ENCODE measurements at places on chromosomes 16 and 17. TPM values are rescaled to one million over a fixed set of nuclear protein-coding genes. Genes with fewer than 3 reads are reported as not detected.

AGRP gene
- total RNA-seq: not detected

KRTAP3-2 gene
- not detected for total RNA-seq

DNA sequence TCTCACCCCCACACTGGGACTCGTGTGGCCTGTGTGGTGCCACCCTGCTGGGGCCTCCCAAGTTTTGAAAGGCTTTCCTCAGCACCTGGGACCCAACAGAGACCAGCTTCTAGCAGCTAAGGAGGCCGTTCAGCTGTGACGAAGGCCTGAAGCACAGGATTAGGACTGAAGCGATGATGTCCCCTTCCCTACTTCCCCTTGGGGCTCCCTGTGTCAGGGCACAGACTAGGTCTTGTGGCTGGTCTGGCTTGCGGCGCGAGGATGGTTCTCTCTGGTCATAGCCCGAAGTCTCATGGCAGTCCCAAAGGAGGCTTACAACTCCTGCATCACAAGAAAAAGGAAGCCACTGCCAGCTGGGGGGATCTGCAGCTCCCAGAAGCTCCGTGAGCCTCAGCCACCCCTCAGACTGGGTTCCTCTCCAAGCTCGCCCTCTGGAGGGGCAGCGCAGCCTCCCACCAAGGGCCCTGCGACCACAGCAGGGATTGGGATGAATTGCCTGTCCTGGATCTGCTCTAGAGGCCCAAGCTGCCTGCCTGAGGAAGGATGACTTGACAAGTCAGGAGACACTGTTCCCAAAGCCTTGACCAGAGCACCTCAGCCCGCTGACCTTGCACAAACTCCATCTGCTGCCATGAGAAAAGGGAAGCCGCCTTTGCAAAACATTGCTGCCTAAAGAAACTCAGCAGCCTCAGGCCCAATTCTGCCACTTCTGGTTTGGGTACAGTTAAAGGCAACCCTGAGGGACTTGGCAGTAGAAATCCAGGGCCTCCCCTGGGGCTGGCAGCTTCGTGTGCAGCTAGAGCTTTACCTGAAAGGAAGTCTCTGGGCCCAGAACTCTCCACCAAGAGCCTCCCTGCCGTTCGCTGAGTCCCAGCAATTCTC lies 27.4 kb downstream of the STH start:
- no peaks in the 10 kb centered on the region for H3K4me1 ChIP-seq
- no peak overlapping the region for H3K4me3 ChIP-seq
- no peak overlapping the region for H3K27ac ChIP-seq
- no peaks in the 10 kb centered on the region for H3K27me3 ChIP-seq

TLCD3B gene
- total RNA-seq: 9.7 TPM

GRCh38 chr17:68734187-68734900 lies 133.2 kb upstream of the FAM20A start:
- no peaks in the 10 kb centered on the region for H3K4me1 ChIP-seq
- DNase-seq: no peak
- H3K36me3 ChIP-seq: no peaks in the 10 kb centered on the region

DNA sequence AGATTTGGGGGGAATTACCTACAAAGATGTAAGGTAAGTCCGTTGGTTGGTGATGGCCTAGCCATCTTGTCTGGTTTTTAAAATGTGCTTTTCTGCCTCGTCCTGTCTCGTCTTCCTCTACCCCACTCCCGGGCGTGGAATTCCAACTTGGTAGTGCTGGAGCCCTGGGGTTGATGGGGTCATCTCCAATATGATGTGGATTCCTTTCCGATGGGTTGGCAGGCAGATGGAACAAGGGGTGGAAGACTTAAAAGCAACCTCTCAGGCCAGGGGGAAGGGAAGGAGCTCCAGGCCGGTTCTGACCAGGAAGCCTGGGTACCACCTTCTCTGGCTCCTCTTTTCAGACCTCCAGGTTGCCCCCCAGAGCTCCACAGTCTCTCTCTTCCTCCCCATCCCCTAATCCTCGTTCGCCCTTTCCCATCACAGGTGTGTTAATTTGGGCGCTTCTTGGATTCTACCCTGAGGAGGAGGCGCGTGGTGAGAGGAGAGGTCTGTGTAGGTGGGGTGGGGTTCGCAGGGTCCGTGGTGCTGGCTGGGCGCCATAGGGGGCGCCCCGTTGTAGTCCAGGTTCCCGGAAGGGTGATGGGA lies 5.1 kb upstream of the HOXB2 start:
- no peak overlapping the region for H3K4me3 ChIP-seq
- no peaks in the 10 kb centered on the region for H3K27me3 ChIP-seq
- no peaks in the 10 kb centered on the region for H3K36me3 ChIP-seq

- H3K4me1 ChIP-seq: peaks cover 27% of the 10 kb centered on the region
- no peak for DNase-seq
- peak overlapping the region; percentile 90 for H3K27ac ChIP-seq
- peaks cover 55% of the 10 kb centered on the region for H3K36me3 ChIP-seq
- H3K27me3 ChIP-seq: no peaks in the 10 kb centered on the region
- H3K4me3 ChIP-seq: peak overlapping the region; percentile 88
These were observed 2.1 kb downstream of the RPL23 start for GRCh38 chr17:38851434-38851833.

- H3K4me3 ChIP-seq: no peak overlapping the region
- no peaks in the 10 kb centered on the region for H3K36me3 ChIP-seq
- H3K27me3 ChIP-seq: no peaks in the 10 kb centered on the region
These were observed 46.0 kb downstream of the FOXK2 start for GRCh38 chr17:82565551-82565950.

- no peaks in the 10 kb centered on the region for H3K36me3 ChIP-seq
- H3K4me1 ChIP-seq: peaks cover 8% of the 10 kb centered on the region
- DNase-seq: peak; percentile 53
- H3K27ac ChIP-seq: no peak overlapping the region
- no peak overlapping the region for H3K4me3 ChIP-seq
These were observed 9.1 kb upstream of the ARL5C start for GRCh38 chr17:39174920-39175694.
